ENCODE measurements at places on chromosomes 4 and X.

DNA sequence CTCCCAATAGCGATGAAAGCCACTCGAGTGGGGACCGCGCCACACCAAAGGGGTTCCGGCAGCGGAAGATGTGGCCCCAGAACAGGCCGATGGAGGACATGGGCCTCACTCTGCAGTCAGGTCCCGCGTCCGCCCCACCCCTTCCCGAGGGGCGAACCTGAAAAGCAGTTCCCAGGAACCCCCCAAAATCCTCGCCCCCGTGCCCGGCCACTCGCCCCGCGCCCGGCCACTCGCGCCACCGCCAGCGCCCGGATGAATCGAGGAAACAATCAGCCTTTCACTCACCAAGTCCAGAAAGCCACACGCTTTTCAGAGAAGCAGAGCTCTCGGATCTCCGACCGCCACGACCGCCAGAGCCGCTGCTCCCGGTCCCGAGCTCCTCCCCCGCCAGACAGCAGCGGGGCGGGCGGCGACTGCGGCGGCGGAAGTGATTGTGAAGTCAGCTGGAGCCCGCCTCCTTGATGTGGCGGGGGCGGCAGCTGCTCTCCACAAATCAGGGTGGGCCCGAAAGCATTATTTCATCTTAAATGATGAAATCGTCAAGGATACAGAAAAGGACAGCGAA is at the start of gene PJA1:
Gene PJA1, minus strand, starts transcription at position 367 of the 565 bp plus-strand sequence. CDS start 2,380 bp downstream, outside the sequence.
- peak; percentile 47 for DNase-seq

- DNase-seq = no peak
Measured at GRCh38 chr4:188032583-188032982, 37.0 kb downstream of the ZFP42 start.

DNA sequence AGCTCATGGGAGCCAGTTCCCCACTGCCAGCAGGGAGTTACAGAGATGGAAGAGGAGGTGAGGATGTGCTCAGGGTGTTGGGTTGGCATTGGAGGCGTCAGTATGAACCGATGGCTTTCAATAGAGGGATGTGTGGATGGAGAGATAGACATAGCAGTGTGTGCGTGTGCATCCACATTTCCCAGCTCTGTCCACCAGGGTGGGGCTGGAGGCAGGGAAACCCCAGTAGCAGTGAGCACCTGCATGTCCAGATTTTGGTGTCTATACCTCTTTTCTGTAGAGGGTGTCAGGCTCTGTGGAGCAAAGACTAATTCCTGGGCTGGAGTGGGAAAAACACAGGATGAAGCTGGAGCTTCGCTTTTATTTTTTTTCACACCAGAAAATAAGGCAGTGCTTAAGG is 37.2 kb upstream of the HGFAC start:
- DNase-seq = no peak

DNA sequence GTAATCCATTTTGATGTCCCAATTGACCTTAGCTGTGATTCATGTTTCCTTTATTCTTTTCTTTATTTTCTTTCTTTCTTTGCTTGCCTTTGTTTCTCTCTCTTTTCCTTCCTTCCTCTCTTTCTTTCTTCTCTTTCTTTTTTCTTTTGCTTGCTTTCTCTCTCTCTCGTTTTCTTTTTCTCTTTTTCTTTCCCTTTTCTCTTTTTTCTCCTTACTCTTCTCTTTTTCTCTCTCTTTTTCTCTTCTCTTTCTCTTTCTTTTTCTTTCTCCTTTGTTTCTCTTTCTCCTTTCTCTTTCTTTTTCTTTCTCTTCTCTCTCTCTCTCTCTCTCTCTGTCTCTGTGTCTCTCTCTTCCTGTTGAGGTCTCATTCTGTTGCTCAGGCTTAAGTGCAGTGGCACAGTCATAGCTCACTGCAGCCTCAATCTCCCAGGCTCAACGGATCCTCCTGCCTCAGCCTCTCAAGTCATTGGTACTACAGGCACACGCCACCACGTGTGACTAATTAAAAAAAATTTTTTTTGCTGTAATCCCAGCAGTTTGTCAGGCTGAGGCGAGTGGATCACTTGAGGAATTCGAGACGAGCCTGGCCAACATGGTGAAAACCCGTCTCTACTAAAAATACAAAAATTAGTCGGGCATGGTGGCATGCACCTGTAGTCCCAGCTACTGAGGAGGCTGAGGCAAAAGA is 8.0 kb upstream of the DHRSX start:
- no peak for DNase-seq

DNA sequence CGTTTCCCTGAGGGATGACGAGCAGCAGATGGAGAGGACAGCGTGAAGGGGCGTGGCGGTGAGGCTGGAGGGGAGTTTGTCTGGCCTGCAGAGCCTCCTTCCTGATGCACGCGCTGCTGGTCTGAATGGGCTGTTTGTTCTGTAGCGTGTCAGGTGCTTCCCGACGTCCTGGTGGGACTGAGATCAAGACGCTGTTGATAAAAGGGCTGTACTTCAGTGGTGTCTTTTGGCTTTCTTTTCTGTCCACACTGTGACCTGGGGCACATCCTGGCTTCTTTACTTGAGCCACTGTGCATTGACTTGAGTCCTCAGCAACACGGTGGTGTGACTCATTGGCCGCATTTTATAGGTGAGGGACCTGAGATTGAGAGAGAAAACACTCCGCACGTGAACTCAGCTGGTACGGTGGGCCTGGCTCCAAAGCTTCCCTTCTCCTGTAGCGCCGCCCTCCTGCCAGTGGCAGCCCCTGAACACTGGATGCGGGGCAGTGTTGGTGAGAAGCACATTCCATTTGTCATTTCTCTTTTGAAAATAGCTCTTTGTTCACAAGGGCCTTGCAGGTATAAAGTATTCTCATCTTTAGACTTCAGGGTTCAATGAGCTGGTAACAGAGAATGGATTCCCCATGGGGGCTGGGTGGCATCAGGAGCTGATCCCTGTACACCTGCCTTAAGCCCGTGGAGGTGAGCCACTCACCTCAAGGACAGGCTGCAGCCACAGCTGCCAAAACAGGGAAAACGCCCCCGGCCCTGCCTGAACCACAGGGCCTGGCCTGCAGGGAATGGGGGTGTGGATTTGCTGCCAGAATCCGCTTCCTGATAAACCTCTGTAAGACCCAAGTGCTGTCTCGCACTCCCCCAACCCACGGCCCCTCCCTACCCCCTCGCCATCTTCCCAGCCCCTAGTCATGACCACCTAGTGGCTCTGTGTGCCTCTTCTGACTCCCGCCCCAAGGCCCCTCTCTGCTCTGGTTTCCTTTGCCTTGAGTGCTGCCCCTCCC is 29.2 kb downstream of the NSG1 start:
- no peak for DNase-seq

DNA sequence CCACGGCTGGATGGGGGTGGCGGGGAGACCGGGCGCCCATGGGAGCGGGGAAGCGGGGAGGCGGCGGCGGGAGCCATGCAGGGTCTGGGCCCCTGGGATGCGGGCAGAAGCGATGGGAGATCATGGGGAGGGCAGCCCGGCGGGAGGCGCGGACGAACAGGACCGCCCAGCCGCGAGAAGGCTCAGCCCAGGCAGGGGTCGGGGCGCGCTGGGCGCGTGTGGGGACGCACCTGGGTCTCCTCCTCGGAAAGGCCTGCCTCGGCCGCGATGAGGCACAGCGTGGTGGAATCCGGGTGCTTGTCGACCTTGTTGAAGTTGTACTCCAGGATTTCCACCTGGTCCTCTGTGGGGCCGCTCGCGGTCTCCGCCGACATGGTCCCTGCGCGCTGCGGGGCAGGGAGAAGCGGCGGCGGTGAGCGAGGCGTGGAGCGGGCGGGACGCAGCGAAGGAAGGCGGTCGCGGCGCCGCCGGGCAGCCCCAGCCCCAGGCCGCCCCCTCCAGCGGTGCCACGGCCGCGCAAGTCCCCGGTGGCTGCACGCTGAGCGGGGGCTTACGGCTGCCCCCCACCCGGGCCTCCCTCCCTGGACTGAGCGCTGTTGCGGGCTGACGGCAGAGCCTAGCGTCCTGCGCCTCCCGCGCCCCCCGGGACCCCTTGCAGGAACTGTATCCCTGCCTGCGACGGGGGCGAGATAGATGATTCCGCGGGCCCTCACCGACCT is 25.3 kb downstream of the HOPX start:
- DNase-seq = peak; percentile 55

DNA sequence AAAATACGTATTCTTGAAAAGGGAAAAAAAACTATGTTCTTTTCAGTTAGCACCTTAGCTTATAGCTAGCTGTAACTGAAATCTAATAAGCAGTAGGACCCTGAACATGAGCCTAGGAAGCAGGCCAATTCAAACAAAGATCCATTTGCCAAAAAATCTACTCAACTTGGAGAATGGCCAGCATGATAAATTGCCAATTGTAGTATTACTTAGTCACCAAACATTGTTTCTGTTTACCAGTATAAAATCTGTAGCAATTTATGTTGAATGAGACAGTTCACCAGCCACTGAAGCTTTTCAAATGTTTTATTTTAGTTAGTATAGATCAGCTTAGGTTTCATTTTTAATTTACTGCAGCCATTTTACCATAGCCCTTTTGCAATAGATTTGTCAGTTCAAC is 323.6 kb upstream of the DIPK2B start:
- DNase-seq = no peak

DNA sequence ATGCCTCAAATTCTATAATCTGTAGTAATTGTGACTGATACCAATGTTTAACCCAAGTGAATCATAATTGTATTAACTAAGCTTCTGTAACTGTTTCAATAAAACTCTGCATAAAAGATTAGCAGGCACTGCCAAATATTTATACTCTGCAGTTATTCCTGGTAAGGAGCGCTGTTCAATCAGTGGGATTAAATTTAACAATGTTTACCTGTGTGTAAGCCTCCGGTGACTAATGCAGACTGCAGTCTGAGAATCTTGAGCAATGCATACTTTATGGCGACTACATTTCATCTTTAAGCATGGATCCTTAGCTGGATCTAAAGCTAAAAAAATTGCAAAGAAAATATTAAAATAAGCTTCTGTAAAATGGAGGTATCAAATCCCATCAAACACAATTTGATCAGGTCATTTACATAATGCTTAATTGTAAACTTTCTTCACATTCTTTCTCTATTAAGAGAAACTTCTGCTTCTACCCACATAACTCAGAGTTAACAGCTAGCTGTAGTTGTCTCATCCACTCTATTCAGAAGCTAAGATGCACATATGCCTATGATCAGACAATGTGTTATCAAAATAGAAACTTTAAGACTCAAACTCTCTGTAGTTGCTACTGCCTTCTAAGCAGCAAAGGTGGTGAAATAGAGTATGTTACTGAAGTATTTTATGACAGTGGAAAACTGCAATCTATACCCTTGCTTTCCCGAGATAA is 234.0 kb downstream of the SPOCK3 start:
- DNase-seq = no peak

- no peak for DNase-seq
Measured at GRCh38 chr4:84324303-84325245, 174.5 kb downstream of the NKX6-1 start.

- DNase-seq = no peak
Measured at GRCh38 chrX:95884186-95884585, 800.5 kb upstream of the DIAPH2 start.

DNA sequence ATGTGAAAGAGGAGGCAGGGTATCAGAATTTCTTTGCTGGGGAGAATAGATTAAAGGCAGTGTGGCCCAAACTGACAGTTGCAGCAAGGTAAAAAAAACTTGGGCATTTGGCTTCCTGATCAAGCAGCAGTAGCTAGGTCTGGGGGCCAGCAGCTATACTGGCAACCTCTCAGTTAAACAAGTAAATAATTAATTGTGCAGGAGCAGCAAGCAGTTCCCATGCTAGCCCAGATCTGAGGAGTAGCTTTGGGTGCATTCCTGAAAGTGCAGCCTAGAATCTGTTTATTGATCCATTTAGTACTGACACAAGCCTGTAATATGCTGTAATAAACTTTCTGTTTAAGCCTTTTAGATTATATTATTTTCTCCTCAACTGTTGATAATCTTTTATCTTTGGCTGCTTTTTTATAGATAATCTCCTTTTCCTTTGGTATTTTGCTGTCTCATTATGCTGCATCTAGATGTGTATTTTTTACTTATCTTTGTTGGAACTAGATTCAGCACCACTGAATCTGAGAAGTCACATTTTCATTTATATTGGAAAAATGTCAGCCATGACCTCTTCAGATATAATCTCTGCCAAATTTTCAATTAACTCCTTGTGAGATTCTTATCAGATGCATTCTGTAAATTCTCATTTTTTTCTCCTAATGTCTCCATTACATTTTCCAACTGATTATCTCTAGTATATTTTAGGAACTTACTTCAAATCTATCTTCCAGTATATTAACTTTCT is 276.3 kb downstream of the STPG2 start:
- DNase-seq = no peak

DNA sequence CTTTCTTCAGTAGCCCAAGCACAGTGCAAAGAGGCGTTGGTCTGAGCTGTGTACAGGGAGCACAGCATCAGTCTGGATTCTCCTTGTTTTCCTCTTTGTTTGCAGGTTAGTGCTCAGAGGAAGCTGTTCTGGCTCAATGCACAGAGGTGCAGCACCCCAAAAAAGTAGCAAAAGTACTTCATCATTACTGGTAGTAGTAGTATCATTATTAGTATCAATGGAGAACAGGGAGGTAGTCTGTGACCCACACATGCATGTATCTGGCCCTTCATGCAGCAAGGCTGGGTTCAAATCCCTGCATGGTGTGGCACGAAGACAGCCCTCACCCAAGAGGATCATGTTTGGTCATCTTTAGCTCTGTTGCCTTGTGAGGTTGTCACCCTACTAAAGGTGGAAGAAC is 68.7 kb downstream of the CXXC4 start:
- DNase-seq = no peak

- DNase-seq = peak; percentile 39
Measured at GRCh38 chrX:39772057-39772832, 325.5 kb downstream of the BCOR start.

GRCh38 chr4:184408684-184409081 is 65.7 kb downstream of the IRF2 start:
- DNase-seq = no peak

DNA sequence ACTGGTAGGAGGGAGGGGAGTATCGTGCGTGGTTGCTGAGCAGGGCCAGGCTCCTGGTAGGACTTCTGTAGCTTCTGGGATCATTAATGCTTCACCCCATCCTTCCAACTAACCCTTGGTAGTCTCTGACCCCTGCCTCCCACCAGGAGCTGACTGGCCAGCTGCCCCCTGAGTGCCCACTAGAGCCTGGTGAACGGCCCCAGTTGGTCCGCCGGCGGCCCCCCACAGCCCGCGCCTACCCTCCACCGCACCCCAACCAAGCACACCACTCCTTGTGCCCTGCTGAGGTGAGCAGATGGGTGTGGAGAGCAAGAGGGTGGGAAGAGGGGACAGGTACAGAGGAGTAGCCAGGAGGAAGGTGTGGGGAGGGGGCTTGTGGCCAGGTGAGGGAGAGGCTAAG is 4.9 kb downstream of the CCDC120 start:
- DNase-seq = no peak

DNA sequence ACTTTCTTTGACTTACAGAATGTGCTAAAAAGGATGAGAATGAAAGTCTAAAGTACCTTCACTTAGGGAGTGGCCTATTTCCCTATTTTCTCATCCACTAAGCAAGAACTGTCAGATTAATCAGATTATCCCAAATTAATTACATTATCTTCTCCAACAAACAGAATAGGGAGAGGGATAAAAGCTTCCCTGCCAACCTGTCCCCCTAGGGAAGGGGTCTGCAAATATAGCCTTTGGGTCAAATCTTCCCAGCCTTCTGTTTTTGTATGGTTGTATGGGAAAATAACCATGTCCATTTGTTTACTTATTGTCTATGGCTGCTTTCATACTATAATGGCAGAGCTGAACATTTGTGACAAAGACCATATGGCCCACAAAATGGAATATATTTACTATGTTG is 57.1 kb upstream of the USP38 start:
- DNase-seq = no peak

Measured in small intestine (tissue), 16 donors.